ENCODE measurements at places on chromosomes 6 and 20.

- DNase-seq: no peak
Observed at GRCh38 chr6:149608381-149608982, 40.0 kb downstream of the KATNA1 start.

- DNase-seq: no peak
Observed at GRCh38 chr6:95768539-95768938, 191.2 kb downstream of the MANEA start.

DNA sequence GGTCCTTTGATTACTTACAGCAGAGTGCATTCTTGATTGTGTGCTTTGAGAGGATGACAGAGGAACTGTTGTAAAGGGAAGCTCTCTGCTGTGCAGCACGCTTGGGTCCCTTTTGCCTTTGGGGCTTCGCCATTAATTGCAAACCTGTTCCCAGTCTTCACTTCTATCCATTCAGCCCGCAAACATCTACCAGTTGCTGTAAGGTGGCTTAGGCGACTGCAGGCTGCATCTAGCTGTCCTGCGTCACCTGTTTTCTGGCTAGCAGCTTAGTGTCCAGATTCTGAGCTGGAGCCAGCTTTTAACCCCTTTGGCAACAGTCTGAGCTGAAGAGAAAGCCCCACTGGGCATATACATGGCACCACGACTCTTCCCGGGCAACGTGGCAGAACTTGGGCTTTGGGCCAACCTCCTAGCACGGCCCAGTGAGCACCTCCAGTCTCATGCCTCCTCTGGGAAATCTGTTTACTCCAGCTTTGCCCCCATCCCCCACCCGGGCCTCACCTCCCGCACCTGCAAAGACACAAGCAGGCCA, 2.5 kb upstream of the FASTKD5 start:
- no peak for DNase-seq

DNA sequence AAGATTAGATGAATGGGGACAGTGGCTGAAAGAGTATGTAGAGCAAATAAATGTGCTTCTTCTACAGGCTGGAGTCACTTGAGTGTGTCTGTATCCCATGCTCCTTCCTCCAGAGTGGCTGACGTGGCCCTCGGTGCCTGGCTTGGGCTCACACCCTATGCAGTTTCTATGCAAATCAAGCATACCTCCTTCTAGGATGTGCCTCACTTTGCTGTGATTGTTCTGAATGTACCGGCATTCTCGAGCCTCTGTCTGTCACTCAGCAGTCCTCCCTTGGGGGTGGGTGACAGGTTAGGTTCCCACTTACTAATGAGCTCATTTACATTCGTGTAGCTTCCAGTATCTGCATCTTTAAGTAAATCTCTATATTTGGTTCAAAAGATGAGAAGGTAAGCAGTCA, 55.1 kb upstream of the HDDC2 start:
- no peak for DNase-seq

DNA sequence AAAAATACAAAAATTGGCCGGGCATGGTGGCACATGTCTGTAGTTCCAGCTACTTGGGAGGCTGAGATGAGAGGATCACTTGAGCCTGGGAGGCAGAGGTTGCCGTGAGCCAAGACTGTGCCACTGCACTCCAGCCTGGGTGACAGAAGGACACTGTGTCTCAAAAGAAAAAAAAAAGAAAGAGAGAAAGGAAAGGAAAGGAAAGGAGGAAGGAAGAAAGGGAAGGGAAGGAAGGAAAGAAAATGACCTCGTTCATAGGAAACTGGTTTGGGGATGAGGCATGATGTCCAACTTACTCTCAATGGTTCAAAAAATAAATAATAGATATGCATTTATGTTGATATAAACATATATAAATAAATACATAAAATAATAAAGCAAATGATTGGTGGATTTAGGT, 6.8 kb upstream of the BFSP1 start:
- no peak for DNase-seq

DNA sequence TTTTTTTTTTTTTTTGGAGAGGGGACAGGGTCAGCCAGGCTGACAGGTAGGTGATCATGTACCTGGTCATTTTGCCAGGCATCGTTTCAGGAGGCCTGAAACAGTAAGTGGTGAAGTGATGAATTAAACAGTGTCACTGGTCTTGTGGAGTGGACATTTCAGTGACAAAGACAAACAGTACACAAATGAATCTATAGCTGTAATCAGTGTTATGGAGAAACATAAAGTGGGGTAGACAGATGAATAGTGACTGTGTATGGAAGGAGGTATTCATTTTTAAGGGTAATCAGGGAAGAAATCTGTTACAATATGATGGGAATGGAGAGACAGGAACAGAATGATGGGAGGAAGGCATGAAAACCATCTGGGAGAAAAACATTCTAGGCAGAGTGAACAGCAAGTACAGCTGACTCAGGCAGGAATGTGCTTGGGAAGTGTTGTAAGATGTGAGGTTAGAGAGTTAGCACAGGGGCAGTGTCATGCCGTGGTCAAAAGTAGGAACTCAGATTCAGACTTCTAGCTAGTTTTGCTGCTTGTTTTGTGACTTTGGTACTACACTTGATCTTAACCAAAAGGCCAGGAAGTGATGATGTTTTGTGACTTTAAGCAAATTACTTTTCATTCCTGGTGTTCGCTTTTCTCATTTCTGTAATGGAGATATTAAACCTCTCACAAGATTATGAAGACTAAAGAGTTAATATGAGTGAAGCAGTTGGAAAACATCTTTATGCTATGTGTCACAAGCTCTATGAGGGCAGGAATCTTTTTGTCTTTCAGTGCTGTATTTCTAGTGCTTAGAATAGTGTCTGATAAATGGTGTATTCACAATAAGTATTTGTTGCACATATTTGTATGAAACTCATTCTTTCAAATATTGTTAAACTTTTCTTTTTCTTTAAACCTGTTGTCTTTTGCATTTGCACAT, 43.4 kb downstream of the QKI start:
- DNase-seq: no peak

DNA sequence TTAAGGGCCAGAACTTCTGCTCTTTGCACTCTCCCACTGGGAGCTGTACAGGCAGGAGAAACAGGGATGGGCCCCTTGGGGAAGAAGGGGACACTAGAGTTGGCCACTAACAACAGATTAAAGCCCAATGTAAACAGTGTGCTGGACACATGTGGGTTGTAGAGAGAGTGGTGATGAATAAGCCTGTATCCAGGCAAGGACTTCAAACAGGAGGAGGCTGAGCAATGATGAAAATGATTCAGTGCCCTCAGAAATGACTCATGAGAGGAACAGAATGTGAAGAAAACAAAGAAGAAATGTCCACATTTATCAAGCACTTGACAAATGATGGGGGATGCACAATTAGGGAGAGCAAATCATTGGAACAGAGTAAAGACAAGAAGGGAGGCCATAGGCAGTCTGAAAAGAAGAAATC, 242.3 kb downstream of the TBX18 start:
- no peak for DNase-seq

- DNase-seq: no peak
Observed at GRCh38 chr6:139109558-139109957, 25.3 kb upstream of the HECA start.

Measured in activated T-helper 1 cell treated with anti-CD3 and anti-CD28 coated beads, Interleukin-2, amount 50 U/mL, for 16 hours (primary cell).